Effector CD8-positive, alpha-beta T cell (primary cell): ENCODE measurements at places on chromosomes 4 and X.

- DNase-seq = no peak
Measured at GRCh38 chr4:55399581-55399980, 3.8 kb downstream of the TMEM165 start.

DNA sequence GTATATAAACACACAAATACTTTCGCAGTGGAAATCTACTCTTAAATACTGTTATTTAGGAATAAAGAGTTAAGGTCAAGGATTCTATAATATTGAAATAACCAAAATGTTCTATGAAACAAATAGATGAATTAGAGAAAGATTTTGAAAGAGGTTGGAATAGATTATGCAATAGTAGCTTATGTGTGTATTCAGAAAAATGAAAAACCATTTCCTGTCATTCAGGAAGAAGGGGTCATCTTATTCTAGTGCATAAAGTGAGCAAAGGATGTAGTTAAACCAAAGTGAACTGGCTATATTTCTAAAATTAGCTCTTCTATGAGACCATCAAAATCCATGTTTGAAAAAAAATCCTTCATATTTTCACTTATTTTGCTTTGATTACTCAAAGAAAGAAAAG, 30.0 kb upstream of the MYOZ2 start:
- DNase-seq = no peak

GRCh38 chrX:68721546-68721945, 74.1 kb downstream of the STARD8 start:
- DNase-seq = no peak

DNA sequence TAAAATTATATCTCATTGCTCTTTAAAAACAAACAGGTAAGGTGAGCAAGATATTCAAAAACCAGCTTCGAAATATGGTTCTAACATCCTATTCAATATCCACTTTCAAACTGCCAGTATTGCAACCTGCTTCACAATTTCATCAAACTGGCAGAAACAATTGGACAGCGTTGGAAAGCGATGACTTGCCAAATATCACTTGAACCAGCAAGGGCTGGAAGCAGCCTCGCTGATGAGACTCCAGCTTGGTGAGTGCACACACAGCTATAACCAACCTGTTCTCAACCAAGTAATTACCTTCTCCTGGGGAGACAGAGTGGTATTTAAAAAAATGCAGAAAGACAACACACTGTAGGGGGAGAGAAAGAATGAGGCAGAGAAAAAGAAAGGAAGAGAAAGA, 155.8 kb upstream of the RAI2 start:
- DNase-seq = no peak

DNA sequence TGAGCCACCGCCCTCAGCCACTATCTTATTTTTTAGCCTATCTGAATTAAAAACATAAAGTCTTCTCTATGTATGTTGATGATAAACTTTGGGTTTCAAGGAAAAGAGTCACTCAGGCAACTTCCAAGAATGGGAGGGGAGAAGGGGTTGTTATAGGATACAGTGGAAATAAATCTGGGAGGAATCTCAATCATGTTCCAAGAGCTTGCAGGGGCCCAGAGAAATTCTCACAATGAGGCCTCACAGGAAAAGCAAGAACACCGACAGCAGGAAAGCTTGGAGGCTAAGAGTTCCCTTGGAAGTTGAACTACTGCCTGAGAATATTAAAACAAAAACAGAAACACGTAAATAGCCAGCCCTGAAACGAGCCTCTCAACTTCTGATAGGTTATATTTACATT, 384.6 kb upstream of the IGFBP7 start:
- no peak for DNase-seq

DNA sequence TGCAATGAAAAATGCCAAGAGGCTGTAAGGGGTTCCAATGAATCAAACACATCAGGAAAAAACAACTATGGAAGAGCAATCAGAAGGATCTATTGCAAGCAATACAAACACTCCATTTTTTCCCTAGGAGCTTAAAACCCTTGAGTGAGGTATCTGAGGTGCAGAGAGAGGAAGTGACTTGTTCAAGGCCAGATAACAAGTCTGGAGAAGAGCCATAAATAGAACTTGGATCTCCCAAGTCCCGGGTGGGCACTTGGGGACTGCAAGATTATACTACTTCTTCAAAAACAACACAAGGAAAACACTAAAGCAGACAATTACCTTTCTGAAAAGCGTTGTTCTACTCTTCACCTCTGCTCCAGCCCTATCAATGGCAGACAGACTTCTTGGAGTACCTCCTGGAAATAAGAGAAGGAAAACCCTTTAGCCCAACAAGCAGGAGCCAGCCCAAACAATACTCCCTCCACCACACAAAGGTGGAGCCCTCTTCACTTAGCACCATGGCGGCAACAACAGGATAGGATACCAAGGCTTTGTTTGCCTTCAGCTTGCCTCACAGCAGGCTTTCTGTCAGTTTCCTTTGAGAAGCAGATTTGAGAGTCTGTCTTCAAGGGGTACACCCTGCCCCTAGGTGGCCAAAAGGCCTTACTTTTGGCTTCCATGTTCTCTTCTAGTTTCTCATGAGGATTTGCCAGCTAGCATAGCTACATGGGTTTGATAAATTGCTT, 26.0 kb downstream of the AIFM1 start:
- no peak for DNase-seq

DNA sequence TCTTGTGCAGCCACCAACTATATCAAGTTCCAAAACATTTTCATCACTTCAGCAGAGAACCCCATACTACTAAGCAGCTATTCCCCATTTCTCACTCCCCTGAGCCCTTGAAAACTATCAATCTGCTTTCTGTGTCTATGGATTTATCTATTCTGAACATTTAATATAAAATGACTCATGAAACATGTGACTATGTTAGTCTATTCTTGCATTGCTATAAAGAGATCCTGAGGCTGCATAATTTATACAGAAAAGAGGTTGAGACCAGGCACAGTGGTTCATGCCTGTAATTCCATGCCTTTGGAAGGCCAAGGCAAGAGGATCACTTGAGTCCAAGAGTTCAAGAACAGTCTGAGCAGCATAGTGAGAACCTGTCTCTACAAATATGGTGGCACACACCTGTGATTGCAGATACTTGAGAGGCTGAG, 10.6 kb upstream of the C1QTNF7 start:
- no peak for DNase-seq

- no peak for DNase-seq
Measured at GRCh38 chr4:84498203-84498934, 723 bp downstream of the NKX6-1 start.

DNA sequence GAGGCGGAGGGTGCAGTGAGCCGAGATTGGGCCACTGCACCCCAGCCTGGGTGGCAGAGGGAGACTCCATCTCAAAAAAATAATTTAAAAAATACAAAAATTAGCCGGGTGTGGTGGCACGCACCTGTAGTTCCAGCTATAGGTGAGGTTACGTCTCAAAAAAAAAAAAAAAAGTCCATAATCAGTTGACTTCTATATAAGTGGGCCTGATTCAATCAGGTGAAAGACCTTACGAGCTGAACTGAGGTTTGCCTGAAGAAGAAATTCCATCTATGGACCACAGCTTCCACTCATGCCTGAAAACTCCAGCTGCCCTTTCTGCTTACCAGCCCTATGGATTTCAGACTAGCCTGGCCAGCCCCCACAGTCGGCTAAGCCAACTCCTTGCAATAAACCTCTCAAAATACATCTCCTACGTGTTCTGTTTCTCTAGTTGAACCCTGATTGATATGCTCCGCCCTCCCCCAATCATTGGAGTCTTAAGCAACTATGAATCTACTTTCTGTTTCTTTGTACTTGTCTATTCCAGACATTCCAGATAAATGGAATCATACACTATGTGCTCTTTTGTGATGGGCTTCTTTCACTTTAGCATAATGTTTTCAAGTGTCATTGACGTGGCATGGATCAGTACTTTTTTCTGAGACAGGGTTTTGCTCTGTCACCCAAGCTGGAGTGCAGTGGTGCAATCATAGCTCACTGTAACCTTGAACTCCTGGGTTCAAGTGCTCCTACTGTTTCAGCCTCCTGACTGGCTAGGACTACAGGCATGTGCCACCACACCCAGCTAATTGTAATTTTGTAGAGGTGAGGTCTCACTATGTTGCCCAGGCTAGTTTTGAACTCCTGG, 36.6 kb downstream of the SAT1 start:
- DNase-seq = no peak

- no peak for DNase-seq
Measured at GRCh38 chrX:71184803-71185495, 38.1 kb upstream of the GJB1 start.

DNA sequence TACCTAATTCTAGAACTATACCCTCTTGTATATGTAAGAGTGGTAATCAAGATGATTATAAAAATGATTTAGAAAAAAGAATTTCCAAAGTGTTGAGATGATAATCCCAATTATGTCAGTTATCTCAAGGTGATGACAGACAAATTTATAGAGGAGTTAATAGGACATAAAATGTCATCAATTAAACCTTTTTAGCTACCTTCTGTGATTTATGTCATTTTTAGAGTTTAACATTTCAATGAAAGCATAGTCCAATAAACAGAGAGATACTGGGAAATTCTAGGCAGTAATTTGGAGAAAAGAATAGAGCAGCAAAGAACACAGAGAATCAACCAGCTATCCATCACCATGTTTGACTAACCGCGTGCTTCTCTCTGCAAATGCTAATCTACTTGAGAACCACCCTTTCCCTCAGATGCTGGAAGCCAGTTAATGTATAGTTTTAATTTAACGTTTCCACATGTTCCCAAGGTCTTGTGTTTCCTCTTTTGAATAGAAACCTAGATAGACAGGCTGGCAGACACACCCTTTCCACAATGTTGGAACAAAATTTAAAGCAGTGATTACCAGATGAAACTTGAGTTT, 433.1 kb upstream of the FAM241A start:
- DNase-seq = no peak

DNA sequence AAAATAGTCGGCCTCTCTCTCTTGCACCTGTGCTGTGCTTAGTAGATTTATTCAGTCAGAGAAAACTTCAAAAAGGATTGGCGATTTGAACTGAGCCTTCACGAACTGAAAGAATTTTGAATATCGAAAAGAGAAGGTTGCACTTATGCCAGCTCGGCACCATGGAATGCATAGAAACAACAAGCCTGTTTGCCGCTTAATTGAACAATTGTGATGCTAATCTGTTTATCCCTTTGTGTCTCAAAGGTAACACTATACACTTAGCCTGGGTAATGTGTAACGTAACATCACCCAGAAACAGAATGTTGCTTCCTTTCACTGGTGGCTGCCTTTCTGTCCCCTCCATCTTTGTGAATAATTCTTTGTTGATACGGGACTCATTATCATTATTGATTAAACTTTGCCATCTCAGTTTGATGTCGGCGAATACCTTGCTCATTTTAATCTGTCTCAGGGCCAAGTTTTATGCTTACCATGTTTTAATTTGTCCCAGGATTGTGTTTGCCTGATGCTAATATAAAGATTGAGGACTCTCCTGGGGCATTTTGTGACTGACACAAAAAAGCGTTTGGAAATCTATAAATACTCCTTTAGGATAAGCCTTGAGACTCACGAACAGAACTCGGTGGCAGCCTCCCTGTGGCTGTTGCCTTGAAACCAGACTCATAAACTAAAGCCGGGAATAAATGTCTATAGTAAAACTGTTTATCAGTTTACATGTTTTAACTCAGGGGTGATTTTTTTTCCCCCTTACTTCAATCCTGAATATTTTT, 400.5 kb downstream of the RAPGEF2 start:
- no peak for DNase-seq

DNA sequence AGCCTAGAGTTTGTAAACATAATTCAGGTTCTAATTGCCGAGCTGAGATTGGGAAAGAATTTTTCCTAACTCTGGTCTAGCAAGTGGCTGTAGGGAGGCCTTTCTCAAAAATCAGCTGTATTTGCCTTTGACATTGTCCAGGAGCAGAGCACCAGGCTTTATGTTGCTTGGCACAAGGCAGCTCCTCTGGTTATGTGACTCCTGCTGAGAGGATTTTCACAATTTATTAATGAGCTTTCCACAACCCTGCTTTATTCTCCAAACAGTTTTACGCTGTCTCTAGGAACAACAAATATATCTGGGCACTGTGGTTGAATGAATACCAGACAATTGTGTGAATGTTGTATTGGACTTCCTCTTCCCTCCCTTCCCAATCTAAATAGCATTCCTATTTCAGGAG, 14.9 kb downstream of the LSM6 start:
- DNase-seq = no peak
